ENCODE measurements at places on chromosomes 13 and 19.
A peak's percentile ranks its signal among the peaks of the same experiment; 100 is the strongest.

- DNase-seq, result no peak
These were observed 516 bp upstream of the ATP1A3 start for GRCh38 chr19:41994521-41994971.

GRCh38 chr13:36072152-36072935 lies 58.8 kb downstream of the DCLK1 start:
- DNase-seq, result no peak

GRCh38 chr13:57123681-57124080 lies 17.0 kb upstream of the PRR20A start:
- DNase-seq, result no peak

GRCh38 chr19:5107432-5108122 lies 138.7 kb downstream of the KDM4B start:
- no peak for DNase-seq

- DNase-seq, result peak; percentile 29
These were observed 26.8 kb downstream of the SKA3 start for GRCh38 chr13:21149568-21149967.

GRCh38 chr13:113788413-113789135 lies 29.5 kb downstream of the TMEM255B start:
- no peak for DNase-seq

- peak; percentile 75 for DNase-seq
These were observed 263 bp downstream of the RHPN2 start for GRCh38 chr19:33064458-33064791.

DNA sequence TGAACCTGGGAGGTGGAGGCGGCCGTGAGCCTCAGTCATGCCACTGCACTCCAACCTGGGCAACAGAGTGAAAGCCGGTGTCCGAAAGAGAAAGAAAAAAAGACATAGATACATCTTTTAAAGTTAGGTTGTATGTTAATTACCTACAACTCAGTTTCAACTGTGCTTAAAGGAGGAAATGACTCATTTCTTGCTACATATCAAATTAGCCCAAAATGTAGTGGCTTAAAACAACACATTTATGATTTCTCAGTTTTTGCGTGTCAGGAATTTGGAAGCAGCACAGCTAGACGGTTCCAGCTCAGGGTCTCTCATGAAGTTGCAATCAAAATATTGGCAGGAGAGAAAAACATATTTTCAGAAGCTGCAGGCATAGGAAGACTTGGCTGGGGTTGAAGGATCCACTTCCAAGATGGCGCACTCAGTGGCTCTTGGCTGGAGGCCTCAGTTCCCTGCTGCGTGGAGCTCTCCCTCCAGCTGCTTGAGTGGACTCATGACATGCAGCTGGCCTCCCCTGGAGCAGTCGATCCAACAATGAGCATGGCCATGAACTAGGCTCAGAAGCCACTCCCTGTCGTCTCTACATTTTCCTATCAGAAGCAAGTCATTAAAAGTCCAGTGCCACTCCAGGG lies 7.1 kb downstream of the LDLR start:
- peak; percentile 54 for DNase-seq

- no peak for DNase-seq
These were observed 7.5 kb downstream of the UBAC2 start for GRCh38 chr13:99208185-99208584.

- DNase-seq, result no peak
These were observed 1.6 kb downstream of the ZNF546 start for GRCh38 chr19:39998501-39998900.

DNA sequence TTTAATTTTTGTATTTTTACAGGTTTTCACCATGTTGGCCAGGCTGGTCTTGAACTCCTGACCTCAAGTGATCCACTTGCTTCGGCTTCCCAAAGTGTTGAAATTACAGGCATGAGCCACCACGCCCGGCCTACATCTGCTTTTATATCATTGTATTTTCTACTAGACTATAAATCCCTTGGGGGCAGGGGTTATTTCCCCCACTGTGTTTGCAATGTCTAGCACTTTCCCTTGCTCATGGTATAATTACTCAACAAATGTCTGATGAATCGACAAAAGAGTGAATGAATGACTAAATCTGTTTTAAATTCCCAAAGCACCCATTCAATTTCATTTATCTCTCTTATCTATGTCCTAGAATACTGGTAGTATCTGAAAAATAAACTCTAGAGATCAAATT lies 244.5 kb upstream of the CSNK1A1L start:
- DNase-seq, result no peak
